ENCODE measurements at places on chromosomes 16 and 17.

DNA sequence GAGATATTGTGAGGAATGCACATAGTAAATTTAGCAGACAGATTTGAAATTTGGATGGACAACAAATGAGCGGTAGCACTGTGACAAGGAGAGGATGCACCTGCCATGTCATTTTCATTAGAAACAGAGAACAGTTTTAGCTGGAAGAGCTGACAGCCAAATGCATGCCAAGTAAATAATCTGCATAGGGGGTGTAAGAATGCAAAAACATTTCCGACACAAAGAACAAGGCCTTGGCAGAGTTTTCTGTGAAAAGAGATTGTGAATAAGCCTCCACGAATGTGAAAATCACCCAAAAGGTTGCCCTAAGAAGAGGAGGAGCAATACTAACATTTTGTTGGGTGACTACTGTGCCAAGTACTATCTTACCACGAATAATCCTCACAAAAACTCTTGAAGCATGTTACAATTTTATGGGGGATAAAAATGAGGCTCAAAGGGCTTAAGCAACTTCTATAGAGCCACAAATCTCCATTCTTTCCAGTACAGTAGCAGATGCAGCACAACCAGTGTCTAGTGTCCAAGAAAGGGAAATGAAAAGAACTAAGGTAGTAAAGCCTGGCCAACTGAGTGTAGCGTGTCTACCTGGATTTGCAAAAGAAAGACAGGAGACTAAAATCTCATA is 28.3 kb downstream of the TMEM100 start:
- DNase-seq = no peak

DNA sequence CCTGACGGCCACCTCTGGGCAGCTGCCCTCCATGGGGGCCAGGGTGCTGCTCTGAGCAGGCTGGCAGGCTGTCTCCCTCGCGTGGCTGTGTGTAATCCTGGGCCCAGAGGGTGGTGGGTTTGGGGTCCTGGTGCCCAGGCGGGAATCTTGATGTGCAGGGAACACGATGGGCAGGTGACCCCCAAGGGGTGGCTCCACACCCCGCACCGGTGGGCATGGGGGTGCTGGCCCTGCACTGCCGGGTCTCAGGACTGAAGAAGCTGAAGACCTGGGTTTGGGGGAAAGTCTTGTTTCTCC is 8.6 kb downstream of the CHMP6 start:
- DNase-seq = no peak

DNA sequence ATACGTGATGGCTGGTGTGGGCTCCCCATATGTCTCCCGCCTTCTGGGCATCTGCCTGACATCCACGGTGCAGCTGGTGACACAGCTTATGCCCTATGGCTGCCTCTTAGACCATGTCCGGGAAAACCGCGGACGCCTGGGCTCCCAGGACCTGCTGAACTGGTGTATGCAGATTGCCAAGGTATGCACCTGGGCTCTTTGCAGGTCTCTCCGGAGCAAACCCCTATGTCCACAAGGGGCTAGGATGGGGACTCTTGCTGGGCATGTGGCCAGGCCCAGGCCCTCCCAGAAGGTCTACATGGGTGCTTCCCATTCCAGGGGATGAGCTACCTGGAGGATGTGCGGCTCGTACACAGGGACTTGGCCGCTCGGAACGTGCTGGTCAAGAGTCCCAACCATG is 5.6 kb downstream of the MIEN1 start:
- no peak for DNase-seq

GRCh38 chr16:54026456-54026855 is 260.1 kb downstream of the IRX3 start:
- no peak for DNase-seq

GRCh38 chr16:57868913-57869520 is 66.7 kb upstream of the KIFC3 start:
- DNase-seq = no peak

DNA sequence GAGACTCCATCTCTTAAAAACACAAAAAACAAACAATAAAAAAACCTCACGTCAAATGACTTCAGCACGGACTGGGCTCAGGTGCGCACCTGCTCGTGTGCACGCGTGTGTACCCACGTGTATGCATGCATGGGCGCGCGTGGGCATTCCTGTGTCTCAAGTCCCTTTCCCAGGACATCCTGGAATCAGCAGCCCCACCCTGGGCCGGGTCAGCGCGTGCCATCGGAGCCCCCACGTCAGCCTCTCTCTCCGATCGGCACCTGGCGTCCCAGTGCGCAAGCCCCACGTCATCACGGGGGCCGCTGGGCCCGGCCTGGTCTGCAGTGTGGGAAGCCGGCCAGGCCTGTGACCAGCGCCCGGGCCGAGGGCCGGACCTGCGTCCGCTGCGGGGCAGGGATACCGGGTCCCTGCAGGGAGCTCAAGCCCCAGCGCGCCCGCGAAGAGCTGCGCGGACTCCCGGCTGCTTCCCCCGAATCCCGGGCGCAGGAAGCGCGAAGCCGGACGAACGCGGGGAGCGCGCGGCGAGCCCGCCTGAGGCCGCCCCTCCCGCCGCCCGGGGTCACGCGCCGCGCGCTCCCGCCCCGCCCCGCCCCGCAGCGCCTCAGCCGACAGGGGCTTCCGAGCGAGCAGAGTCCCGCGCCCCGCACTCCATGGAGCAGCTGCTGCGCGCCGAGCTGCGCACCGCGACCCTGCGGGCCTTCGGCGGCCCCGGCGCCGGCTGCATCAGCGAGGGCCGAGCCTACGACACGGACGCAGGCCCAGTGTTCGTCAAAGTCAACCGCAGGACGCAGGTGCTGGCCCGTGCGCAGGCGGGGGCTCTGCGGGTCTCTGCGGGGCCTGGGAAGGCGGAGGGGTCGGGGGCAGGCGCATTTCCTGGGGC is at the start of gene FN3K:
Gene FN3K (plus strand): TSS at position 629 of the 880 bp plus-strand sequence. CDS start 22 bp downstream, at position 651.
- DNase-seq = no peak

GRCh38 chr17:78925234-78925633 is at the start of gene TIMP2:
TIMP2 (minus strand) TSS chr17:78925387; CDS start chr17:78925088, 299 bp downstream.
- DNase-seq = peak; percentile 38

DNA sequence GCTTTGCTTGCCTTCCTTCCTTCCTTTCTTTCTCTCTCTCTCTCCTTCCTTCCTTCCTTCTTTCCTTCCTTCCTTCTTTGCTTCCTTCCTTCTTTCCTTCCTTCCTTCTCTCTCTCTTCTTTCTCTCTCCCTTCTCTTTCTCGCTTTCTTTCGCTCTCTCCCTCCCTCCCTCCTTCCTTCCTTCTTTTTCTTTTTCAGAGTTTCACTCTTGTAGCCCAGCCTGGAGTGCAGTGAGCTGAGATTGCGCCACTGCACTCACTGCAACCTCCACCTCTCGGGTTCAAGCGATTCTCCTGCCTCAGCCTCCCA is 17.9 kb downstream of the FOXJ1 start:
- DNase-seq = no peak

GRCh38 chr16:62676306-62676705 is 640.1 kb upstream of the CDH8 start:
- no peak for DNase-seq

DNA sequence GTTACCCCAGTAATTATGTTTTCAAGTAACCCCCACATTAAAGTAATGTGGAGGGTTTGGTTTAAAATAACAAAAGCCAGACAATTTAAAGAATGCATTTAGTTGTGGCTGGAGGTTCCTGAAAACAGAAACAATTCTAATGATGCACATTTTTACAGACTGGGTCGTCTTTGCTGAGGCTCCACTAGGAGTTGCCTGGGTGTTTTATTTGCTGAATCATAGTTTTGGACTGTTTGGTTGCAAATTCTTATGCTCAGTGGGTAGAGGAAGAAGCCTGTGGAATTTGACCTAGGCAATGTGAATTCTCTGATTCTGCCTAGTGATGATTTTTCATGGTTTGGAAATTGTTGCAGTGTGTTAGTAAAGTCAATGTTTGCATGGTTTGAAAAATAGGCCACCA is 16.3 kb downstream of the SHISA9 start:
- no peak for DNase-seq

DNA sequence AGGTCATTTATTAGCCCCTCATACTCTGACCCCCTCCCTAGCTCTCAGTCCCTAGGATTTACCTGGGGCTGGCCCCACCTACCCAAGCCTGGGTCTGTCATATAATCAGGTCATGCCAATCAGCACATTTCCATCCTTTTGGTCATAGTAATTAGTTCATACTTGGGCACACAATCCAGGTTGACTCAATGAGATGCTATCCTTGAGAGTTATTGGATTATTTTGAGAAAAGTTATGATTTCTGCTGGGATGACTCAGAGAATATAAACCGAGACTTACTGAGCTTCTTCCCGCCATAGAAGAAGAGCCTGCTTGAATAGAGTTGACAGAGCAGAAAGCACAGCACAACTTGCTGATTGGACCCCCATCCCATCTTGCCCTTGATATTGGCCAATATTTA is 331.5 kb downstream of the CBLN1 start:
- no peak for DNase-seq

GRCh38 chr16:17439580-17439979 is 31.2 kb downstream of the XYLT1 start:
- no peak for DNase-seq

DNA sequence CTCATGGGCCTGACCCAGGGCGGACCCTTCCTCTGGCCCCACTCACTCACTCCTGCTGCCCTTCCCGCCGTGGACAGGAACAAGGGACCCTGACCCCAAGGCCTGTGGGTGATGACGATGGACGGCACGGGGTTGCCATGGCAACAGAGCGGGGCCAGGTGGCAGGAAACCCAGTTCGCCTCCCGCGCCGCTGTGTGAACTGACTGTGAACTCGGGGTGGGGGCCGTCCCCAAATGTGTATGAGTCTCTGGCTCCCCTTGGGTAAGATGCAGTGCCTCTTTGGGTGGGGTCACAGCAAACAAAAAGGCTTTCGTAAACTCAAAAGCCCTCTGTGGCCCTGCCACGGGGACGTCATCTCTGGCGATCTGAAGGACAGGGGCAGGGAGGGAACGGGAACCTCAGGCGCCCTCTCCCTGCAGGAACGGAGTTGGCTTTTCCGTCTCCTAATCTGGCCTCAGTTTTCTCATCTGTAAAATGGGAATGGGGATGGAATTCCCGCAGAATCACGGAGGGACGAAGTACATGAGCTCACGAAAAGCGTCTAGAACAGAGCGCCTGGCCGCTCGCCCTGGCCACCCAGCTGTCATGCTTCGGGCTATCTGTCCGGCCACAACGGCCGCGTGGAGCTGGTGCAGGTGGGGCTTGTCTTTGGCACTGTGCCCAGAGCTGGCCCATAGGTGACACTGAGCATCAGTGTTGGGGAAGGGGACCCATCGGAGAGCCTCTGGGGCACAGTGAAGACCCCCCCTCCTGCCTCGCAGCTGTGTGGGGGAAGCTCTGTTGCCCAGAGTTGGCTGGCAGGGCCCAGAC is 44.9 kb upstream of the PABPN1L start:
- DNase-seq = no peak

DNA sequence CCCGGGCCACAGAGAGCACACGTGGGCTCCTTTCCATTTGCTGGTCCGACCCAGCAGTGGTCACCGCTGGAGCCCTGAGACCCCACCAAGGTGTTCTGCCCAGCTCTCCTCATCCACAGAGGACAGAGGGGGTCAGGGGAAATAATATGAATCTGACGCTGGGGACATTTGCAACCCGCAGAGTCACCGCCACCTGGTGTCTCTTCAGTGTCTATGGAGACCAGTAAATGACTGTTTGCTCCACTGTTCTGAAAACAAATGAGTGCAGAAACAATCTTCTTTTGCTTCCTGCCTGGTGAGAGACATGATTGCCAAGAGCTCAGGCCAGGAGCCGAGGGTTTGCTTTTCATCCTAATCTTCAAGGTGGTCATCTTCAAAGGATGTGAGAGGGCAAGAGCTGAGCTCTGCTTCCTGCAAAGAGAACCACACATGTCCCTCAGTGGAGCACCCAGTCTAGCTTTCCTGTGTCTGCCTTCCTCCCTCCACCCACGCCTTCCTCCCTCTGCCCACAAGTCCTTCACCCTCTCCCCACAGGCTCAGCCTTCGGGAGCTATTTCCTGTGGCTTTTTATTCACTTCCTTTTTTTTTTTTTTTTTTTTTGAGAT is 14.7 kb upstream of the KLHDC4 start:
- no peak for DNase-seq

- DNase-seq = no peak
Measured at GRCh38 chr16:49456763-49457162, 83.2 kb downstream of the C16orf78 start.

DNA sequence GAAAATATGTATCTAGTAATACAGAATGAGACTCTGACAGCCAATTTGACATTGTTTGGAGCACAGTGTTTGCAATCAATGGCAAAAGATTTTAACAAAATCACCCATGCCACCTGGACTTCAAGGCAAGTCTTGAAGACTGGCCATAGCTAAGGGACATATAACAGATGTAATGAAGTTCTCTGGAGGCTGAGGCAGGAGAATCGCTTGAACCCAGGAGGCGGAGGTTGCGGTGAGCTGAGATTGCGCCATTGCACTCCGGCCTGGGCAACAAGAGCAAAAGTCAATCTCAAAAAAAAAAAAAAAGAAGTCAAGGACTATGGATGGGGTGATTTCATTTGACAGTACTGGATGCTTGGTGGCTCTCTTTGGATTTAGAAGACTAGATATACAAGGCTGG is 5.6 kb upstream of the BPTF start:
- no peak for DNase-seq

DNA sequence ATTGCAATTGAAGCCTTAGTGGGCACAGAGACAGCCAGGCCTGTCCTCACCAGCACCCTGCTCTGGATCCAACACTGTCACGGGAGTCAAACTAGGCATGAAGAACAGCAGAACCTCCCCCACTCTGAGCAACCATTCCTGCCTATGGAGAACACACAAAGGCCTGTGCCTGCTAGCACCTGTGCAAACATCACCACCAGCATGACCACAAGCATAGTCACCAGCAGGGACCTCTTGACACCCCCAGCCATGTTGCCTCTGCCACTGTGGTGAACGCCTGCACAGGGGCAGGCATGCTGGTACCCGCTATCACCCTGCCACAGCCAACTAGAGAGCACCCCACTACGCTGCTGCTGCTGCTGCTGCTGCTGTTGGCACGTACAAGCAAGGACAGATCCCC is 51.7 kb downstream of the CMC2 start:
- DNase-seq = no peak

- peak; percentile 3 for DNase-seq
Measured at GRCh38 chr17:77995146-77995852, 36.8 kb downstream of the TNRC6C start.

DNA sequence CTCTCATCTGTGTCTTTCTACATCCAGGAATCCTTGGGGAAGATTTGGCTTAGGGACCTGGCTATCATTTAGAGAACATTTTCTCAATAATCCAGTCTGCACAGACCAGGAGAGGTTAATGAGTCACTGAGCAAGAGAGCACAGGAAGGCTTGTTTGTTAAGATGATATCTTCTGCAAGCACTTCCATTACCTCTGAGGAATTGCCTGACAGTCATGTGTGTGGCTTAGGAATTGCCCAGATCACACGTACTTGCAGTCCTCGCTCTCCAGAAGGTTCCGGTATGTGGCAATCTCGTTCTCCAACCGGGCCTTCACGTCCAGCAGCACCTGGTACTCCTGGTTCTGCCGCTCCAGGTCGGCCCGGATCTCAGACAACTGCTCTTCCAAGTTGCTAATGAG is 3.3 kb downstream of the KRT37 start:
- no peak for DNase-seq

DNA sequence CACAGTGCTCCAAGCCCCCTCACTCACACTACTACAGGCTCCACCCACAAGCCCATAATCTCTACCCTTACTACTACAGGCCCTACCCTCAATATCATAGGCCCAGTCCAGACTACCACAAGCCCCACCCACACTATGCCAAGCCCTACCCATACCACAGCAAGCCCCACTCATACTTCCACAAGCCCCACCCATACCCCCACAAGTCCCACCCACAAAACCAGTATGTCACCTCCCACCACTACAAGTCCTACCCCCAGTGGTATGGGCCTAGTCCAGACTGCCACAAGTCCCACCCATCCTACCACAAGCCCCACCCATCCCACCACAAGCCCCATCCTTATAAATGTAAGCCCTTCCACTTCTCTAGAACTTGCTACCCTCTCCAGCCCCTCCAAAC is 13.8 kb downstream of the RIPOR1 start:
- DNase-seq = no peak
